ENCODE measurements at places on chromosomes 12 and 14. TPM values are rescaled to one million over a fixed set of nuclear protein-coding genes. Genes with fewer than 3 reads are reported as not detected.

GRCh38 chr12:8980137-8980536 is 9.2 kb upstream of the KLRG1 start:
- H3K27ac ChIP-seq = no peak overlapping the region
- no peaks in the 10 kb centered on the region for H3K36me3 ChIP-seq
- DNase-seq = no peak
- no peaks in the 10 kb centered on the region for H3K27me3 ChIP-seq
- H3K4me3 ChIP-seq = no peak overlapping the region
- H3K4me1 ChIP-seq = no peaks in the 10 kb centered on the region

DNA sequence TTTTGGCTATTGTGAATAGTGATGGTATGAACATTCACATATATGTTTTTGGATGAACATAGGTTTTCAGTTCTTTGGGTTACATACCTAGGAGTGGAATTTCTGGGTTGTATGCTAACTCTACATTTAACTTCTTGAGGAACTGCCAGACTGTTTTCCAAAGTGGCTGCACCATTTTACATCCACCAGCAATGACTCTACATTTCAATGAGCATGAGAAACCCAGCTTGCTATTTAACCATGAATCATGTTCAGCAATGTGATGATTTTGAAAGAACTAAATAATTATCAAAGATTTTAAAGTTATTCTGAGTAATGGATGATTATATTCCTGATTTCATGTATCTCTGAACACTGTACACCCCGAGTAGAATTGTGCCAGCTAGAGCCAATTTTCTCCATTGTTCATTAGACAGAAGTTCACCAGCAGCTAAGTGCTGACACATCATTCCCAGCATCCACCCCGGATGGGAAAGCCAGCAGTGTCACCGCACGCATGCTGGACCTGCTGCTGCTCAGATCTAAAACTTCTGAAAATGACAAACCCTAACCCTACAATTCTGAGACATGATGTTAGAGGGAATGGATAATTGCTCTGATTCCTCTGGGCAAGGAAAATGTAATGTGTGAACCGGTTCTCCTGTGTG is 13.3 kb upstream of the ANAPC5 start:
- H3K27ac ChIP-seq = peak overlapping the region; percentile 94
- H3K4me3 ChIP-seq = peak overlapping the region; percentile 46
- no peaks in the 10 kb centered on the region for H3K36me3 ChIP-seq

GRCh38 chr12:67414011-67414715 is 145.0 kb downstream of the CAND1 start:
- no peak overlapping the region for H3K27ac ChIP-seq
- no peaks in the 10 kb centered on the region for H3K36me3 ChIP-seq
- no peak for DNase-seq
- H3K4me1 ChIP-seq = peaks cover 3% of the 10 kb centered on the region
- H3K4me3 ChIP-seq = no peak overlapping the region

GRCh38 chr12:100843061-100843460 is 48.5 kb downstream of the ANO4 start:
- H3K4me1 ChIP-seq = no peaks in the 10 kb centered on the region
- H3K36me3 ChIP-seq = no peaks in the 10 kb centered on the region
- no peaks in the 10 kb centered on the region for H3K27me3 ChIP-seq
- H3K4me3 ChIP-seq = no peak overlapping the region
- DNase-seq = no peak

GRCh38 chr12:120758798-120759590 is 33.4 kb downstream of the ACADS start:
- no peak overlapping the region for H3K27ac ChIP-seq
- H3K4me3 ChIP-seq = no peak overlapping the region
- peaks cover 26% of the 10 kb centered on the region for H3K4me1 ChIP-seq
- H3K36me3 ChIP-seq = peaks cover 16% of the 10 kb centered on the region

DNA sequence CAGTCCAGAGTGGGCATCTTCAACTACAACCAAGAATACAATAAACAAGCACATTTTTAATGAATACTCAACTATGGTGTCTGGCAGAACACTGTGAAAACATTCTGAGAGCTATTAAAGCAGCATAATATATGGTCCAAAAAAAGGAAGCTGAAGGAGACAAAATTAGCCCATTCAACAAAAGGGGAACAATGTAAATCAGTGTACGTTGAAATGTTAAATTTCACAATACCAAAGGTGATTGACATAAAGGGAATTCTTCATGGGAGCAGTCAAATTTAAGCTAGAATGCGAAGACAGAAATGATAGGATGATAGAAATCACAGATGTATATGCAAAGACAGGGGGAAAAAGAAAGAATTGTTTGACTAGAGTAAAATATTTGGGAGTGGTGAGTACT is 41.3 kb upstream of the SYCP3 start:
- DNase-seq = no peak
- H3K4me3 ChIP-seq = no peak overlapping the region
- H3K27me3 ChIP-seq = no peaks in the 10 kb centered on the region
- peaks cover 8% of the 10 kb centered on the region for H3K36me3 ChIP-seq
- H3K4me1 ChIP-seq = peaks cover 10% of the 10 kb centered on the region
- H3K27ac ChIP-seq = no peak overlapping the region

GRCh38 chr14:33483110-33483509 is 467.8 kb downstream of the EGLN3 start:
- no peaks in the 10 kb centered on the region for H3K36me3 ChIP-seq
- no peak overlapping the region for H3K27ac ChIP-seq
- no peak for DNase-seq
- H3K4me3 ChIP-seq = no peak overlapping the region
- H3K4me1 ChIP-seq = peaks cover 2% of the 10 kb centered on the region

DNA sequence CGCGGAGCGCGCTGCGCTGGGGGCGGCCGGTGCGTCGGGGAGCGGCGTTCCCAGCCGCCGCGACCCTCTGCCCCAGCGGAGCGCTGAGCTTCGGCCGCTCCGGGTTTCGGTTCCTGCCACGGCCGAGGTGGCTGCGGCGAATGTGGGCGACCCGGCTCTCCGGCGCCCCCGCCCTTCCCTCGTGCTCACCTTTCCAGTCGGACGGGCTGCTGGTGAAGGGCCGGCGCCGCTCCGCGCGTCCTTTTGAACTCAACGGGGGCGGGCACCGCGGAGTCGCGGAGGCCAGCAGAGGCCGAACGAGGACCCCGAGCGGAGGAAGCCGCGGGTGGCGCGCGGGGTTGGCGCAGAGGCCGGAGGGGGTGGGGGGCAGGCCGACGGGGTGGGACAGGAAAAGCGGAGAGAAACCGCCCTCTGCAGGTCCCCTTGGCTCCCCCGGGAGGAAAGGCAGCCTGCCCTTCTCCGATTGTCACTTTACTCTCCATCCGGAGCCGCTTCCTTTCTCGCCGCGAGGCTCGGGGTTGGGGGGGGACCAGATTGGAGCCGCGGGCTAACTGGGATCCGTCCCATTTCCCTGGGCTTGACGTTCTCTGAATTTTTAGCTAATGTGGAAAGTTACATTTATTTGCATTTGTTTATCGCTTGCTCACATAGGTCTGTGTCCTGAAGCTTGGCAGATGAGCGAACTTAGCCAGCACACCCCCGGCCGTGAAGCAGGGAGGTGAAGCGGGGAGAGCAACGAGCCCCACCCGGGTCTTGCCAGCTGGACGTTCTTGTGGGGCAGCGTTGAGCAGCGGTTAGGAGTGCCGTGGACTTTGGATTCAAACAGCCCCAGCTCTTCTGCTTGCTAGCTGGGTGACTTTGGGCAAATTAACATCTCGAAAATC is at the start of gene SMAGP:
Gene SMAGP, minus strand, starts transcription at position 349 of the 884 bp plus-strand sequence. CDS start 1,137 bp downstream, outside the sequence.
- peak within 1 kb of the TSS; percentile 93 for H3K4me3 ChIP-seq
- H3K4me1 ChIP-seq = peaks cover 14% of the 10 kb centered on the region
- H3K36me3 ChIP-seq = no peaks in the 10 kb centered on the region
- DNase-seq = peak; percentile 87
- peak within 1 kb of the TSS; percentile 86 for H3K27ac ChIP-seq

DNA sequence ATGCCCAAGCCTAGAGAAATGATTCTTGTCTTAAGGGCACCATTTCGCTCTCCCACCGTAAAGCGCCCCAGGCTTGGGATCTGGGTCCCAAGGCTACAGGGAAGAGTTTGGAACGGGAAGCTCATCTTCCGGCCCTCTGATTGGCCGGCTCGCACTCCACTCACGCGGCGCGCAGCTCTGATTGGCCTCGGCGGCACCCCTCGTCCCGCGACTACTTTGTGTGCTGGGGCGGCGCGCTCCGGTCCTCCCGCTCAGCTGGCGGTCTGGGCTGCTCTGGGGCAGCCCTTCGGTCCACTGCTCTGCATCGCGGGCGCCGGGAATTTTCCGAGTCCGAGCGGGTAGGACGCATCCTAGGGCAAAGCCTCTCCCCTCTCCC is 886 bp upstream of the FUT8 start:
- H3K36me3 ChIP-seq = no peaks in the 10 kb centered on the region
- H3K4me1 ChIP-seq = peaks cover 13% of the 10 kb centered on the region
- H3K27me3 ChIP-seq = no peaks in the 10 kb centered on the region

GRCh38 chr14:31092160-31092708 is 66.1 kb upstream of the STRN3 start:
- H3K4me3 ChIP-seq = no peak overlapping the region
- no peaks in the 10 kb centered on the region for H3K27me3 ChIP-seq
- H3K36me3 ChIP-seq = peaks cover 5% of the 10 kb centered on the region
- H3K4me1 ChIP-seq = peaks cover 18% of the 10 kb centered on the region

GRCh38 chr14:22282417-22282816 is 306.6 kb downstream of the DAD1 start:
- no peaks in the 10 kb centered on the region for H3K36me3 ChIP-seq
- no peak for DNase-seq
- H3K27ac ChIP-seq = no peak overlapping the region
- H3K4me1 ChIP-seq = peaks cover 58% of the 10 kb centered on the region
- no peak overlapping the region for H3K4me3 ChIP-seq

DNA sequence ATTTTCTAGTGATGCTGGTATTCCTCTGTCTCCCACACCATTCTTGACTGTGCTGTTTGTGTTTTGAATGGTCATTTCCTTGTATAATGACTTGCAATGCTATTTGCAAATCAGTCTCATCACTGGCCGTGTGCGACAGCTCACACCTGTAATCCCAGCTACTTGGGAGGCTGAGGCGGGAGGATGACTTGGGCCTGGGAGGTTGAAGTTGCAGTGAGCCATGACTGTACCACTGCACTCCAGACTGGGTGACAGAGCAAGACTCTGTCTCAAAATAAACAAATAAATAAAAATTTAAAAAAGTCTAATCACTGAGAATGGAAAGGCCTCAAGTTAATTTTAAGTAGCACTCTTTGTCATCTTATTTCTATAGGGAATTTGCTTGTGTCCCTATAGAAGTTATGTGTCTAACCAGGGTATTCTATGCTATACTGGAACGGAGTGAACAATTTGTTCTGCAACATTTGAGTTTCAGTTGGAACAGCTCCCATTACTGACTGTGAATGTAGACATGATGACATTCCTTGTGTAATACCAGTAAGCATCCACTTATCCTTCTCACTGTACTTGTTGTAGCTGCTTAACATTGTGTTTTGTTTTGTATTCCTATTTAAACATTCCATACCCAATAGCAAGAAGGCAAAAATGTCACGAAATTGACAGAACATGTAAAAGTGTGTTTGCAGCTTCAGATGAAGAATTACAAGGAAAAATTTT is 126.3 kb downstream of the MGST1 start:
- no peak for DNase-seq
- H3K4me1 ChIP-seq = no peaks in the 10 kb centered on the region
- H3K27ac ChIP-seq = no peak overlapping the region
- no peak overlapping the region for H3K4me3 ChIP-seq
- no peaks in the 10 kb centered on the region for H3K36me3 ChIP-seq

DNA sequence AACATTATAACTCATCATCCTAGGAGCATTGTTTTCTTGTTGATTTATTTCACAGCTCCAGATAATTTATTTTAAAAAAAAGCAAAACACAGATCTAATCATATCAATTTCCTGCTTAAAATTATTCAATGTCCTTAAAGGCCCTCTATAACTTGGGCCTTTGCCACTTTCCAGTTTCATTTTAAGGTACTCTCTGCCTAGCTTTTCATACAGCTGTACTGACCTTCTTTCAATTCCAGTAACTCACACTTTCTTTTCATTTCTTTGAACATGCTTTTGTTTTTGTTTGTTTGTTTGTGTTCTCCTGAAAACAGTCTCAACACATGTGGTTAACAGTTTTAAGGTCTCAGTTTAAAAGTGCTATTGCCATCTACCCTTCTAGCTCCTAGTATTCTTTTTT is 281.9 kb downstream of the ACSS3 start:
- no peak overlapping the region for H3K27ac ChIP-seq
- peaks cover 8% of the 10 kb centered on the region for H3K27me3 ChIP-seq
- H3K4me3 ChIP-seq = no peak overlapping the region

DNA sequence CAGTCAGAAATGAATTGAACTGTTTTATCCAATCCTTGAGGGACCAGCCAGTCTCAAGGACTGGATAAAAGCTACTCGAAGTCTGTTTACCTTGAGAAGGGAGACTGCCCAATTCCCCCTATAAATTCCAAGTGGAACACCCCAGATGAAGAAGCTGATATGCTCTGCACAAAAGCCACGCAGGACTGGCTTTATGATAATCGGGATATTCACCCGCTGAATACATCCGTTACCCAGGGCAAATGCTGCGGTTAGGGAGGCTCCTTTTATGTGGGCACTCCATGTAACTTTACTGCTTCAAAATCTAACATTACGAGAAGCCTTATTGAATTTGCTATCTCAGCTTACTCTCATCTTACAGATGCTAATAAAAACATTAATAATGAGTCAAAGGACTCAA is 119.1 kb downstream of the DENND5B start:
- H3K4me1 ChIP-seq = peaks cover 7% of the 10 kb centered on the region
- no peak overlapping the region for H3K4me3 ChIP-seq
- no peaks in the 10 kb centered on the region for H3K27me3 ChIP-seq
- peaks cover 6% of the 10 kb centered on the region for H3K36me3 ChIP-seq

- peaks cover 3% of the 10 kb centered on the region for H3K27me3 ChIP-seq
- H3K4me3 ChIP-seq = no peak overlapping the region
- no peaks in the 10 kb centered on the region for H3K36me3 ChIP-seq
- DNase-seq = no peak
These were observed 28.7 kb downstream of the COX8C start for GRCh38 chr14:93375673-93376156.

- no peak for DNase-seq
- H3K27ac ChIP-seq = no peak overlapping the region
- H3K27me3 ChIP-seq = no peaks in the 10 kb centered on the region
- no peak overlapping the region for H3K4me3 ChIP-seq
These were observed 132.2 kb upstream of the NUDT4 start for GRCh38 chr12:93245543-93245942.

DNA sequence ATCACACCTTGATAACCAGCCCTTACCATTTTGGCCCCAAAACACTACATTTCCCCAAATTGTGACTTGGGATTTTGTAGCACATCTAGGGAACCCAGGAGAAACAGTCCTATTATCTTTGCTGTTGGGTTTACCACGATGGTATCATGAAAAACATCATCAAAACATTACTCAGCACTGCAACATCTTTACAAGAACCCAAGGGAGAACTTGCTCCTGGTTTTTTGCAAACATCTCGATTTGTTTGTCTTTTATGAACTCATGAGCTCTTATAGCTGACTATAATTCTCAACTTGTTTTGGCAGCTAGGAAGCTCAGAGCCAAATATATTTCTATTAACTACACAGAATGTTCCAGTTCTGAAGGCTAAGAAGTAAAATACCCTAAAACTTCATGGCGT is 65.7 kb downstream of the TBX5 start:
- H3K4me3 ChIP-seq = no peak overlapping the region
- no peaks in the 10 kb centered on the region for H3K36me3 ChIP-seq

GRCh38 chr12:5923751-5924150 is 21.3 kb downstream of the ANO2 start:
- no peaks in the 10 kb centered on the region for H3K36me3 ChIP-seq
- no peak overlapping the region for H3K4me3 ChIP-seq
- no peak overlapping the region for H3K27ac ChIP-seq
- DNase-seq = no peak
- peaks cover 11% of the 10 kb centered on the region for H3K27me3 ChIP-seq
- no peaks in the 10 kb centered on the region for H3K4me1 ChIP-seq

The P2RX4 gene
- 21.1 TPM for total RNA-seq

The PDE6H gene
- total RNA-seq = not detected

The CPSF2 gene
- 80.2 TPM for total RNA-seq

The MYF5 gene
- total RNA-seq = not detected

The KRT75 gene
- total RNA-seq = not detected

The OLR1 gene
- not detected for total RNA-seq

The TAS2R42 gene
- not detected for total RNA-seq

The ATL1 gene
- 7.4 TPM for total RNA-seq

The VWF gene
- 0.13 TPM for total RNA-seq
